ENCODE measurements at places on chromosomes 4 and X.

- no peak for DNase-seq
Measured at GRCh38 chr4:76624241-76624681, 189.2 kb downstream of the SHROOM3 start.

GRCh38 chr4:2806390-2807355, 13.8 kb downstream of the SH3BP2 start:
- peak; percentile 87 for DNase-seq

- no peak for DNase-seq
Measured at GRCh38 chr4:159143687-159144086, 40.8 kb downstream of the RAPGEF2 start.

DNA sequence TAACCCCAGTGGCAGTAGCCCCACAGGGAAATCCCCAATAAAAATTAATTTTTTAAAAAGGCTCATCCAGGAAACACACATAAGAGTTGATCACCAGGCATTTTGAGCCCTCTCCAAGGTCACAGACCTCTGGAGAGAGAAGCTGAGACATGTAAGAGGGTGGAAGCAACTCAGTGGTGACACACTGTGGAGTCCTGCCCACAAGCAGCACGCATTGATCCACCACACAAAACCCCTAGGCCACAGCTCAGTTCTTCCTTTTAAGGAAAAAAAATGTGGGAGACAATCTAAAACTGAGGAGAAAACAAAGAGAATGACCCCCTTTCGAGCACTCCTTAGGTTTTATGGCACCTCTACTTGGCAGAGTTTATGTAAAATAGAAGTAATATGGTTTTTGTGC, 71.7 kb upstream of the S100G start:
- DNase-seq: no peak

GRCh38 chr4:149552601-149553000, 263.0 kb downstream of the IQCM start:
- no peak for DNase-seq

DNA sequence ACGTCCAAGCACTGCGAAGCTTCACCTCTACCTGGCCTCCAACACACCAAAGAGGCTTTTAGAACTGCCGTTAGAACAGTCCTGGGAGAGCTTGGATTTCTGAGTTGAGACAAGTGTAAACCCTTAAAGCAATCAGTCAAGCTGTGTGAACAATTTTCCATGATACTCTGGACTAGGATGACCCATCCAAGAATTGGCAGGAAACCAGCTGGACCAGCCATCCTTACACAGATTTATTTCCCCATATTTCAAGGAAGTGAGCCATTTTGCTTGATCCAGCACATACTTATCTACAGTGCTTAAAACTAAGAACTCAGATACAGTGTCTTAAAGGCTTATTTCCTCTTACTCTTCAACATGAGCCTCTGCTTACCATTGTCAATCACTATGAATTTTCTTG, 340.7 kb upstream of the HS3ST1 start:
- DNase-seq: no peak

GRCh38 chrX:20593836-20594235, 327.1 kb upstream of the RPS6KA3 start:
- DNase-seq: no peak

DNA sequence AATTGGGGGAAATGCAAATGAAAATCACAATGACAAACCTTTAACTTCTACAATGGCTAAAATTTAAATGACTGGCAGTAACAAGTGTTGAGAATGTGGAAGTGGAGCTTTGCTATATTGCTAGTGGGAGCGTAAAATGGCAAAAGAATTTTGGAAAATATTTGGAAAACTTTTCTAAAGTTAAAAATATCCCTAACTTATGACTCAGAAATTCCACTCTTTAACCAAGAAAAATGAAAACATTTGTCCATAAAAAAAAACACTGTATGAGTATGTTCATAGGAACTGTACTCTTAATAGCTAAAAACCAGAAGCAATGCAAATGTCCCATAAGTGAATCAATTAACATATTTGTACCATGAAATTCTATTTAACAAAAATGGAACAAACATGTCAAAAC, 3.6 kb downstream of the TBCK start:
- no peak for DNase-seq

GRCh38 chr4:81257021-81257420, 42.0 kb upstream of the PRKG2 start:
- no peak for DNase-seq

- DNase-seq: no peak
Measured at GRCh38 chr4:48331577-48332330, 9.6 kb upstream of the SLAIN2 start.

Measured in upper lobe of right lung (tissue), 1 donor.